ENCODE measurements at places on chromosomes 13 and 19. TPM values are rescaled to one million over a fixed set of nuclear protein-coding genes. Genes with fewer than 3 reads are reported as not detected.

- no peaks in the 10 kb centered on the region for H3K36me3 ChIP-seq
- H3K4me1 ChIP-seq, result peaks cover 11% of the 10 kb centered on the region
- DNase-seq, result no peak
- peak overlapping the region; percentile 80 for H3K27ac ChIP-seq
- peak overlapping the region; percentile 75 for H3K4me3 ChIP-seq
Measured at GRCh38 chr13:113209759-113210421, 477 bp downstream of the CUL4A start.

The LHB gene
- total RNA-seq, result 0.46 TPM

The ZNF431 gene
- total RNA-seq, result 8.9 TPM

DNA sequence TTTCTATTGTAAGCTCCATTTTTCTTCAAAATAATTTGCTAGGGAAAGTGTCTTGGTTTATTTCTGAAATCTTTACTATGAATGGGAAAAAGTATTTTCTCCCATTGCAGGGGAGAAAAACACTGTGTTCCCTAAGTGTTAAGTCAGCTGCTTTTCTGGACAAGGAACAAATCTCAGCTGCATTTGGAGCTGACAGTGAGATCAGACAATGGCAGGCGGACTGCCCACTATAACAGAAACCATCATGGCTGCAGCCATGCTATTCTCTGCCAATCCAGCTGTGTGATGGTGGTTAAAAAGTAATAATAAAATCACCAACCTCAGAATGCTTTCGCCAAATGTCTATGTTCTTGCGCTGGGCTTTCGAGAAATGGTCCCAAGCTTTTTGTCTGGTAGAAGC, 302.7 kb downstream of the DNAJC15 start:
- no peaks in the 10 kb centered on the region for H3K27me3 ChIP-seq
- H3K4me1 ChIP-seq, result no peaks in the 10 kb centered on the region
- H3K27ac ChIP-seq, result no peak overlapping the region
- DNase-seq, result no peak
- no peaks in the 10 kb centered on the region for H3K36me3 ChIP-seq
- H3K4me3 ChIP-seq, result no peak overlapping the region

- no peak for DNase-seq
- no peak overlapping the region for H3K27ac ChIP-seq
- H3K27me3 ChIP-seq, result no peaks in the 10 kb centered on the region
- H3K4me3 ChIP-seq, result no peak overlapping the region
- H3K36me3 ChIP-seq, result no peaks in the 10 kb centered on the region
Measured at GRCh38 chr13:83878691-83879430, 3.4 kb downstream of the SLITRK1 start.

DNA sequence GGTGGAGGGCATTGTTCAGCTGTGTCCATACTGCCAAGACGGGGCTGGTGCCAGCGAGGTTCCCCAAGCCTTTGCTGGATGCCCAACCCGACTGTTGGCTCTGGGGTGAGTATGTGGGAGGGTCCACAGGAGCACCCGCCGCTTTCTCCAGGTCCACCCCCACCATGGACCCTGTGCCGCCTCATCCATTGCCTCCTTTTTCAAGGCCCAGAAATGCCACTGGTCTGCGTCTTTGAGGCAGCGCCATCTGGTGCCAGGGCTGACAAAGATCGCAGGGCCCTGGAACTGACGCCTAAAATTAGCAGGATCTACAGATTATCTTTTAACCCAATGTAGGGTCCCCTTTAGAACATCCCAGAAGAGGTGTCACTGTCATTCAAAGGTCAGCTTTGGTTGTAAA, 34.6 kb downstream of the NFIX start:
- H3K4me1 ChIP-seq, result no peaks in the 10 kb centered on the region
- no peak overlapping the region for H3K4me3 ChIP-seq
- peaks cover 8% of the 10 kb centered on the region for H3K27me3 ChIP-seq
- H3K36me3 ChIP-seq, result no peaks in the 10 kb centered on the region
- no peak overlapping the region for H3K27ac ChIP-seq

GRCh38 chr13:109165417-109165904, 536.0 kb downstream of the MYO16 start:
- no peaks in the 10 kb centered on the region for H3K27me3 ChIP-seq
- DNase-seq, result no peak
- H3K4me1 ChIP-seq, result peaks cover 20% of the 10 kb centered on the region
- H3K4me3 ChIP-seq, result no peak overlapping the region
- H3K36me3 ChIP-seq, result no peaks in the 10 kb centered on the region

- DNase-seq, result no peak
- H3K36me3 ChIP-seq, result no peaks in the 10 kb centered on the region
- H3K4me1 ChIP-seq, result peaks cover 40% of the 10 kb centered on the region
- no peak overlapping the region for H3K4me3 ChIP-seq
- no peak overlapping the region for H3K27ac ChIP-seq
- H3K27me3 ChIP-seq, result no peaks in the 10 kb centered on the region
Measured at GRCh38 chr13:40586886-40587565, 79.4 kb downstream of the FOXO1 start.

DNA sequence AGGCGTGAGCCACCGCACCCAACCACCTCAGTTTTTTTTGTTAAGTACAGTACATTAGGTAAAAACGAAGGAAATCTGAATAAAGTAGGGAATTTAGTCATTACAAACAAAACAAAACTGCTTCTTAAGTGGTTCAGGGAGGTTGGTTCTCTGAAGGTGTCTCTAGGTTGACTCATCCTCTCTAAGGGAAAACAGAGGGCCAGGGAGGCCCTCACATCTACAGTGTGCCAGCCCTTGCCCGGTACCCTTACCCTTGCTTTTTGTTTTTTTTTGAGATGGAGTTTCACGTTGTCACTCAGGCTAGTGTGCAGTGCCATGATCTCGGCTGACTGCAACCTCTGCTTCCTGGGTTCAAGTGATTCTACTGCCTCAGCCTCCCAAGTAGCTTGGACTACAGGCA, 17.2 kb upstream of the JUND start:
- no peaks in the 10 kb centered on the region for H3K27me3 ChIP-seq
- H3K4me1 ChIP-seq, result peaks cover 2% of the 10 kb centered on the region
- H3K4me3 ChIP-seq, result no peak overlapping the region

DNA sequence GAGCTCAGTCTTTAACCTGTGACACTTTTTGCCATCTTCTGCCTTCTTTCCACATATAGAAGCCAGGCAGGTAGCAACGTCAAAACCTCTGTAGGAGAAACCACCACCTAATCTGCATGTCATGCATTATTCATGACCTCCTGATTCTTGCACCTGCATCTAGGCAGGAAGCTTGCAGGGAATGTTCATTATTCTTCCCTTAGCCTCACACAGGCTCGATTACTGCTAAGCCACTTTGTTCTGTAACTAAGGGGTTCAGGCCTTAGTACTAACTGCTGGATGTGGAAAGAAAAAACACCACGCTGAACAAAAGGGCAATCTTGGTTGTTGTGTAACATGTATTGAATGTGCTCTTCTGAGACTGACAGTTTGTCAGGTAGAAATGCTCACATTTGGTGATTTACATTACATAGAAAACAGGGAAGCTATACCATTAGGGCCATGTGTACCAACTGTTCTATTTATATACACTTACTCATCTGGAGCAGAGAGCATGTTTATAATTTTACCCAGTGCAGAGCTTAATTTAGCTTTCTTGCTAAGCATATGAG, 366.9 kb downstream of the KLF12 start:
- peaks cover 19% of the 10 kb centered on the region for H3K4me1 ChIP-seq
- H3K27me3 ChIP-seq, result no peaks in the 10 kb centered on the region
- H3K27ac ChIP-seq, result no peak overlapping the region
- no peaks in the 10 kb centered on the region for H3K36me3 ChIP-seq

DNA sequence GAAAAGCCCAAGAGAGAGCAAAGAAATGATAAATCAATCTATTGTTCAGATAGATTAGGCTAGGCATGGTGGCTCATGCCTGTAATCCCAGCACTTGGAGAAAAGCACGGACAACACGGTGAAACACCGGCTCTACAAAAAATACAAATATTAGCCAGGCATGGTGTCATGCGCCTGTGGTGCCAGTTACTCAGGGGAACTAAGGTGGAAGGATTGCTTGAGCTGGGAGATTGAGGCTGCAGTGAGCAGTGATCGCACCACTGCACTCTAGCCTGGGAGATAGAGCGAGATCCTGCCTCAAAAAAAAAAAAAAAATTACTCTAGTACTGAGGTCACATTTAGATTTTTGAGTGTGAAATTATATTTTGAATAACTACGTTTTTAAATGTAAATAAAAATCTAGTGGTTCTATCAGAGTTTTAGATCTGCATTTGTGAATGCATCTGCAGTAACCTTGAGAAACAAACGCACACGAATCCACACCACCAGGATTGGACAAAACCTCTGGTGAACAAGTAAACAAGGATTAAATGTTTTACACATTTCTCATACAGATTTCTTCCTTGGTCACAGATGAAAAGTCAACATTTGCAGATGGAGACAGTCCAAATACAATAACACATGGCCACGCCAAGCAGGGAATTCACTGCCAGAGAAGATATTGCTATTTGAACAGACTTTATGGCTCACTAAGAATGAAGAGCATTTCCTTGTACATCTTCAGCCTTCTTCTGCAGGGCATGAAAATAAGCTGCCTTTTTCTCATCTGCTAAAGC, 917.6 kb downstream of the PCDH9 start:
- no peaks in the 10 kb centered on the region for H3K4me1 ChIP-seq
- H3K36me3 ChIP-seq, result no peaks in the 10 kb centered on the region
- no peak overlapping the region for H3K4me3 ChIP-seq
- no peak for DNase-seq

The P2RY11 gene
- total RNA-seq, result 42.0 TPM

GRCh38 chr19:1648459-1648849, 4.0 kb downstream of the TCF3 start:
- H3K4me3 ChIP-seq, result peak overlapping the region; percentile 91
- DNase-seq, result peak; percentile 84
- H3K27me3 ChIP-seq, result no peaks in the 10 kb centered on the region
- H3K4me1 ChIP-seq, result peaks cover 25% of the 10 kb centered on the region
- H3K27ac ChIP-seq, result peak overlapping the region; percentile 90

DNA sequence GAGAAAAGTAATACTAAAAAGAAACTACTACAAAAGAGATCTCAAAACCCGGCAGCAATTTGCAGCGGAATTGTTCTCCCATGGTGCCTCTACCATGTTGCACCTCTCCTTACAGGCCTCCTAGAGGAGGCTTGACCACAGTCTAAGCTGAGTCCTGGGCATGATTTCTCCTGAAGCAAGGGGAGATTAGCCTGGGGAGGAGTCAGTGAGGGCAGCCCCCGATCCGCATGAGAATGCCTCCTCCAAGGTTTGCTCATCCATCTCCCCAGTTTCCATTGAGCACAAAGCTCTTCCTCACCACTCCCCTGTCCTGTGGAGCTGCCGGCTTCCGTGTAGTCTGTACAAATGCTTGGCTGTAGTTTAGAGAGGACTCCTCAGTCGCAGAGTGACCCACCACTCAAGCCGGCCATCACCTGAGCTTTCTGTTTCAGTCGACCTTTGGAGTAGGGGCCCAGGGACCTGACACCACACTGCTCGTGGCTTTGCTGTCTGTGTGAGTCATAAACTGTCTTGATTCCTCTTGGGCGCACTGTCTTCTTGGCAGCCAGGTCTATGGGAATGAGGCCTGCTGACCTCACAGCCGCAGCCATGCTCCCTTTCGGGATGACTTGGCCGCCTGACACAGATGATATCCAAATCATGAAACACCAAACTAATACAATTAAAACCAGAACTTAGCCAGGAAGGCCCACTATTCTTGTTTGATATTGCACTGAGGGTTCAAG, 72.3 kb downstream of the C1QTNF9 start:
- H3K36me3 ChIP-seq, result no peaks in the 10 kb centered on the region
- no peaks in the 10 kb centered on the region for H3K27me3 ChIP-seq
- no peak overlapping the region for H3K4me3 ChIP-seq
- H3K4me1 ChIP-seq, result no peaks in the 10 kb centered on the region

DNA sequence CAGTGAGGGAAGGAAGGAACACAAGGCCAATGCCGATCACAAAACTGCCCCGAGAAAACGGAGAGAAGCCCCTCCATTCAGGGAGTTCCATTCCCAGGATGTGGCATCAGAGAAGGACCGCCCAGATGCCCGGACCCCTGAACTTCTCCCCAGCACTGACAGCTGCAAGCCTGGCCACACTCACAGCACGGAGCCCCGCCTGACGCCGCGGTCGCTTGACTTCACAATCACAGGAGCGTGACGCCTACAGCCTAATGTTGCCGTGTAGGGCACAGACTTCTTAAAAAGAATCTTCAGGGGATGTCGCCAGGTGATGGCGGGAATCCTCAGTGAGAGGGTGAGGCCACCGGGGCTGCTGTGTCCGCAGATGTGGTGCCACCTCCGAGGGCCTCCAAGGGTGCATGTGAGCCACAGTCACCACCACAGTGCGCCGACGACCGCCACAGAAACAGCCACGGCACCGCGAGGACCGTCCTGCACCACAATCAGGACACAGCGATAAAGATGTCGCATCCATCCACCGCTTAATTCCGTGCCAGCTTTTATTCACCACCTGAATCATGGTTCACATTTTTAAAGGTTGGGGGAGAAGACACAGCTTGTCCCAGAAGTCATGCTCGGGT, 77.2 kb downstream of the SPACA7 start:
- DNase-seq, result no peak
- no peaks in the 10 kb centered on the region for H3K4me1 ChIP-seq
- H3K4me3 ChIP-seq, result no peak overlapping the region
- no peaks in the 10 kb centered on the region for H3K36me3 ChIP-seq
- H3K27ac ChIP-seq, result no peak overlapping the region

The TGFB1 gene
- 120 TPM for total RNA-seq

The CYP2F1 gene
- not detected for total RNA-seq

Data from GM12878 (cell line).